CD4-positive, alpha-beta T cell treated with Interleukin-4 for 4 hours (primary cell): ENCODE measurements at places on chromosomes 11 and 22.
A peak's percentile ranks its signal among the peaks of the same experiment; 100 is the strongest.

- no peak for DNase-seq
Observed at GRCh38 chr11:12086271-12087074, 23.9 kb upstream of the MICAL2 start.

- no peak for DNase-seq
Observed at GRCh38 chr11:129930296-129930695, 34.9 kb upstream of the NFRKB start.

DNA sequence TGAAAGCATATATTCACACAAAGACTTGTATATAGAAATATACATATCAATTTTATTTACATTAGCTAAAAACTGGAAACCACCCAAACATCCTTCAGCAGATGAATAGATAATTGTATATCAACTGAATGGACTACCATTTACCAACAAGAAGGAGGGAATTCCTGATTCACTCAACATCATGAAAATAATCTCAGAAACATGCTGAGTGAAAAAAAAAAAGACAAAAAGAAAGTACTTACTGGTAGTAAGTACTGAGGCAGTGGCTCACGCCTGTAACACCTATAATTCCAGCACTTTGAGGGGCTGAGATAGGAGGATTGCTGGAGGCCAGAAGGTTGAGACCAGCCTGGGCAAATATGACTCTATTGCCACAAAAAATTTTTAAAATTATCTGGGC is 7.4 kb upstream of the IPO7 start:
- DNase-seq: no peak

DNA sequence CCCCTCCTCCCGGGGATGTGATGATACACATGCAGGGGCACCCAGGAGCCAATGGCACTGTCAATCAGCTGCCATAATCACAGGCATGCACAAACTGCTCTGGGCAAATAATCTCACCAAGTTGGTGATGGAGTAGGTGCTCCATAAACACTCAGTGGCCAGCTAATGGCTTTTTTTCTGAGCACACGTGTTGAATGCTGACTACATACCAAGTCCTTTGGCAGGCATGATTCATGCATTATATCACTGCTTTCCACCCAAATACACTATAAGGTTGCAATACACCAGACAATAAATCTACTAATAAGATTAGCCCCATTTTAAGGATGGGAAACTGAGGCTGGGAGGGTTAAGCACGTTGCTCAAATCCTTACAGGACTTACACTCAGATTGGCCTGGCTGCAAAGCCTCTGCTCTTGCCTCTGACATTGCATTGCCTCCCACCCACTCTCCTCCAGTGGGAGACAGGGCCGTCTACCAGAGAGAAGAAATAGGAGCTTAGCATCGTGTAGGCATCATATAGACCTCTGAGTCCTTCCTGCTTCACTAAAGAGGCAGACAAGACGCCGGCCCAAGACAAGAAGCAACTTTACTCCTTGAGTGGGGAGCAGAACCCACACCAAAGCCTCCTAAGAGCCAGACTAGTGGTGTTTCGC is 32.7 kb upstream of the ACCSL start:
- DNase-seq: no peak

DNA sequence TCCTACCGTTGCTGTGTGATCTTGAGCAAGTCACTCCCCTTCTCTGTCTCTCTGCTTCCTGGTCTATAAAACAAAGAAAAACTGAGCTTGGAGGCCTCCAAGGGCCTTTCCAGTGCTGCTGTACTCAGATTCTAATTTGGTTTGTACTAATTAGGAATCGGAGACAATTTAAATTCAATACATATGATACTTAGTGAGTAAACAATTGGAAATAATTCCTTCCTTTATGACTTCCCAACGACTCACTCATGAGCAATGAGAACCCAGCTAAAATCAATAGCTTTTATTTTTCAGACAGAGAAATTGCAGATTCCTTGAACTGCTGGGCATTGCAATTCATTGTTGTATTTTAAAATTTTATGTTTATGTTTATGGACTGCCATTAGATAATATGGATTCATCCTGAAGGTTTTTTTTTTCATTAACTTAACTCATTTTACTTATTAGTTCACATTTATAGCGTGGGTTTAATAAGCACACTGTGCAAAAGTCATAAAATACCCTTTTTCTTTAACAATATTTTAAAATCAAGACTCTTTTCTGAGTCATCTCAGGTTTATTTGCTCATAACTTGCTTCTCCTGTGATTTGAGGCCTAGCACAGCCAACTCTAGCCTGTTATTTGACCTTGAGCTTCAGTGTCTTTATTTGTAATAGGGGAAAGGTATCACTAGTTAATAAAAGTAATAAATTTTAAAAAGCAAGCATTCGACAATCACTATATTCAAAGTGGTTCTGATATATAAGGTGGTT is 95.8 kb downstream of the TP53I11 start:
- DNase-seq: no peak

GRCh38 chr11:70839851-70840250 is 412.5 kb downstream of the SHANK2 start:
- DNase-seq: no peak

- DNase-seq: no peak
Observed at GRCh38 chr11:112580864-112581263, 320.2 kb upstream of the PLET1 start.

DNA sequence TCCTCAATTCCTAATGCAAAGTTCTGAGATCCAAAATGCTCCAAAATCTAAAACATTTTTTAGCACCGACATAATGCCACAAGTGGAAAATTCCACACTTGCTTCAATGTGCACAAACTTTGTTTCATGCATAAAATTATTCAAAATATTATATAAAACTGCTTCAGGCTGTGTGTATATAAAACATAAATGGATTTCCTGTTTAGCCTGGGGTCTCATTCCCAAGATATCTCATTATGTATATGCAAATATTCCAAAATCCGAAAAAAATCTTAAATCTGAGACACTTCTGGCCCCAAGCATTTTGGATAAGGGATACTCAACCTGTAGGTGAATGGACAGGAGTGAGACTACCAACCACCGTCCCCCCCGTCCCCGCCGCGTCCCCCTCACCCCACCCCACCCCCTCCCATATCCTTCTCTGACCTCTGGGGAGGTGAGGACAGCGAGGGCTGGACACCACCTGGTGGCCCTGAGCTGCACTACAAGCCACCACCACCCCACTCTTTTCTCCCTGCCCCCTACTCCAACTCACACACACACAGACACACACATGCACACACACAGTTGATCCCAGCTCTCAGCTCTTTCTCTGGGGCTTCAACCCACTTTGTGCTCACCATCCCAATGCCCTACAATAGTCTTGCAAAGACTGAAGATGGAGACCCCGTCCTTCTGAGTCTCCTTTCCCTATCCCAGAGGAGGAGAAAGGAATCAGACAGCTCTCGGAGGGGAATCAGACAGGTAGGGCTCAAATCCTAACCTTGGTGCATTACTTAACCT is 101.0 kb downstream of the PDE2A start:
- DNase-seq: peak; percentile 11

GRCh38 chr11:131840545-131840944 is 470.1 kb downstream of the NTM start:
- DNase-seq: no peak

DNA sequence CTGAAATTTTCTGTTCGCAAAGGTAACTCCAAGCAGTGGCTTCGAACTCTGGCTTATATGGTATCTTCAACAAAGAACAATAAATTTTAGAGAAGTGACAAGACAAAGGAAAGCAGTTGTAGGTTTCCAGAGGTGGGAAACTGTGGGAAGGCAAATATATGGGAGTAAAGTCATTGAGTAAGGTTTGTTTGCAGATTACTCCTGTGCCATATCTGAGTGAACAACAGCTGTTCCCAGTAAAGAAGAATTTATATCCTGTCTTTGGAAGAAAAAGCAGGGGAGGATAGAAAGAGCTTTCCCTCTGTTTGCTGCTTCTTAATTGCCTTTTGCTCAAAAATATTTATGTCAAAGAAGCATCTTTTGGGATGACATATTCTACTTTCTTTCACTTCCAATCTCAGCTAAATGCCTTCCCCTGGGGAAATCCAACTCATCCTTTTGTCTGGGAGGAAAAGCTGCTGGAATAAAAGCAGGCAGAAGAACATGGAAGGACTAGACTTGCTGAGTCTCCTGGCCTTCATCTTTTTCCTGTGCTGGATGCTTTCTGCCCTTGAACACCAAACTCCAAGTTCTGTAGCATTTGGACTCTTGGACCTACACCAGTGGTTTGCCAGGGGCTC is 10.4 kb upstream of the RCN1 start:
- no peak for DNase-seq

- no peak for DNase-seq
Observed at GRCh38 chr11:1733716-1734640, 16.4 kb downstream of the IFITM10 start.
